Activated naive CD4-positive, alpha-beta T cell (primary cell): ENCODE measurements at places on chromosomes 3 and 15.

DNA sequence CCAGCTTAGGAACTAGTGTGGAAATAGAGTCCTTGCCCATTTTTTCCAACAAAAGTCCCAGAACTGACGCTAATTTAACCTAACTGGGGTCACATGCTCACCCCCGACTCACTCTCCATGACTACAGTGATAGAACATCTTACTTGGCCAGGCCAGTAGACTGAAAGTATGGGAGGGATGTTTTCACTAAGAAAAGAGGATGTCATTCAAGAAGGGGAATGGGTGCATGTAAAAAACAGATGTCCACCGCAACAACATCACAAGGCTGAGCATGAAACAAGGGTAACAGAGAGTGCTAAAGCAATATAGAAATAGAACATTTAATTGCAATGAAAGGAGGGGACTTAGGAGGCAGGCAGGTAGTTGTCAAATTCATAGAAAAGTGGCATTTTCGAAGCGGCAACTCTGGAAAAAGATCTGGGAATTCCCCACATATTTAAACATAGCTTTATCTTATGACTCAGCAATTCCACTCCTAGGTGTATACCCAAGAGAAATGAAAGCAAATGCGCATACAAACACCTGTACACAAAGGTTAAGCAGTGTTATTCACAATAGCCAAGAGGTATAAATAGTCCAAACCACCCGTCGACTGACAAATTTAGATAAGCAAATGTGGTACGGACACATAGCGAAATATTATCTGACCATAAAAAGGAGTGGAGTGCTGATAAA is 41.1 kb upstream of the UBE2E2 start:
- no peak for DNase-seq

DNA sequence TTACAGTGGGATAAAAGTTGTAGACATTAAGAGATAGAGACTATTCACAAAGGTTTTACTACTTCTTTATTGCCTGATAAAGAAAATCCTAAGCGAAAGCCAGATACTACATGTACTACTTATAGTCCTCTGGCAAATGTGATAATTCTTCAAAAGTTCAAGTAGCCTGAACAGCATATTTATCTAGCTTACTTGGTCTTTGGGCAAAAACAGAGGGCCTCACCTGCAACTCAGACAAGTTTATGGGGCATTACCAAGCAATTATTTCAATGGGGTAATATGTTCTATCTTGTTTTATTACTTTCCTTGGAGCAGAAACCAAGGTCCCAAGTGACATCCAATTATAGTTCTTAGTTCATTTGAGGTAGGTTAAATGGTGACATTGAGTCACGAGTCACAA is 390.1 kb upstream of the ARHGEF26 start:
- no peak for DNase-seq

- no peak for DNase-seq
These were observed 8.0 kb downstream of the GABRR3 start for GRCh38 chr3:98027085-98027446.

- no peak for DNase-seq
These were observed 11.8 kb downstream of the LZTFL1 start for GRCh38 chr3:45830121-45830520.

DNA sequence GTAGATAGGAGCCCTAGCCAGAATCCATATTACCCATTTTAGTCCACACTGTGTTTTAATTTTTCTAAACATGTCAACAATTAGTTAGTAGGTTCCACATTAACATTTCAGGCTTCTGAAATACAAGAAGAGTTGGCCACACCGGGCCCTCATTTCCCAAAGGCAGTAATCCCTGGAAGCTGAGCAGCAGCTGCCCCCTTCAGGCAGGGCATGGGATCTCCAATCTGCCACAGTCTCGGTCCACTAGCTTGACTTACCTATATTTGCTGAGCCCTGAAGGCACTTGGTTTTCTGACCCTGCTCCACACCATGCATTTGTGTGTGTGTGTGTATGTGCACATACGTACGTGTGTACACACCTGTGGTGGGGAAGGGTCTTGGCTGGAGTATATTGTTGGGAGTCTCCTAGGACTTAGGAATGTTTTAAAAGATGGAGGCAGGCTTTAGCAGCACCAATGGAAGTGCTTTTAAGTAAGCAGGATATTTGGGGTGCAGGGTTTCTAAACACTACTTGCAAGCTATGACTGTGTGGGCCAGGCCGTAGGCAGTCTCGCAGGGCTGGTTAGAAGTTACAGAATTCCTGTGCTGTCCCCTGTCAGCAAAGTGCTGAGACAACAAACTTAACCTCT is 71.2 kb upstream of the SOX14 start:
- DNase-seq = no peak

DNA sequence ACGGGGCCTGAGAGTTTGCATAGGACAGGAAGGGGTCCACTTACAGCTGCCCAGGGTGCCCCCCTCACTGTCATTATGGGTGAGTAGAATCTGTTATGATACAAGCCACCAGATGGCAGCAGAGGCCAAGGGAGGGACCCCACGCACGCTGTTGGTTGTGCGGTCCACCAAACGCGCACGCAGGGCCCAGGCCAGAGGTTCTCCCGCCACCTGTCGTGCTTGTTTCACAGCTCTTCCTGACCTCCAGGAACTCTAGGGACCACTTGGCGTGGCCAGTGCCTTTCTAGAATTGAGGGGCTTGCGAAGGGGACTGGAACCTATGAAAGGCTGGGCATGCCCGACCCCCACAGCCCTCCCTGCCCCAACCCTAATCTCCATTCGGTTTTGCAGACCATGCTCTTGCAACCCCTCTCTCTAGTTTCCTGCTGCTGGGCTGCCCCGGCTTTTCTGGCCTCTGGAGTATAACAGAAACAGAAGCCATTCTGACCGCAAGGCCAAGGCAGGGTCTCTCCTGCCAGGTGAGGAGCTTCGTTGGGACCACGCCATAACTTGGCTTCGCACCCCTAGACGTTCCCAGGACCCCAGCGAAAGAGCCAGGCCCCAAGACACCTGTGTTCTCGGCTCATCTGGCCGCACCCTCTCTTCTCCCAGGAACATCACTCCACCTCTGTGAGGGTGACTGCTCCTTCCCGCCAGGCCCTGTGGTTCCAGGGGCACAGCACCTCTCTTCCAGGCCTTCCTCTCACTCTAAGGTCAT is 46.0 kb downstream of the ALDH1L1 start:
- peak; percentile 5 for DNase-seq

DNA sequence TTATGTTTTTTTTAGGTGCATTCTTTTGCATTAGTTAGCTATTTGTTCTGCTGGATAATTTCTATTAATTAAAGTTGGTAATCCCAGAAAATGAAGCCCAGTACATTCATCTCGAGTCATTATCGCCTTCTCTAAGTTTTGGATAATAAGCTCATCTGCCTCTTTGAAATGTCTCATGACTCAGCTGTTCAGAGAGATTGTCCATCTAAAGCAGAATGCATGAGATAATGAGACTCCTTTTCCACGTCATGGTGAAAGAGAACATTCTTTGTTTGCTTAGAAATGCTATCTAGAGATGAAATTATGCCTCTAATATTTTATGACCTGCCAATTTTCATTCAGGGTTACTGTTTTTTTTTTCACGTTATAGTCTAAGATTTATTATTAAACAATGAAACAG is 374.7 kb upstream of the GOLIM4 start:
- DNase-seq = no peak
